ENCODE measurements at places on chromosomes 16 and 17.

- DNase-seq = no peak
These were observed 4.2 kb downstream of the SPG7 start for GRCh38 chr16:89512453-89512852.

GRCh38 chr16:8908810-8909468, 26.8 kb downstream of the LITAFD start:
- no peak for DNase-seq

GRCh38 chr17:77182205-77183172, 41.7 kb downstream of the SEC14L1 start:
- no peak for DNase-seq

DNA sequence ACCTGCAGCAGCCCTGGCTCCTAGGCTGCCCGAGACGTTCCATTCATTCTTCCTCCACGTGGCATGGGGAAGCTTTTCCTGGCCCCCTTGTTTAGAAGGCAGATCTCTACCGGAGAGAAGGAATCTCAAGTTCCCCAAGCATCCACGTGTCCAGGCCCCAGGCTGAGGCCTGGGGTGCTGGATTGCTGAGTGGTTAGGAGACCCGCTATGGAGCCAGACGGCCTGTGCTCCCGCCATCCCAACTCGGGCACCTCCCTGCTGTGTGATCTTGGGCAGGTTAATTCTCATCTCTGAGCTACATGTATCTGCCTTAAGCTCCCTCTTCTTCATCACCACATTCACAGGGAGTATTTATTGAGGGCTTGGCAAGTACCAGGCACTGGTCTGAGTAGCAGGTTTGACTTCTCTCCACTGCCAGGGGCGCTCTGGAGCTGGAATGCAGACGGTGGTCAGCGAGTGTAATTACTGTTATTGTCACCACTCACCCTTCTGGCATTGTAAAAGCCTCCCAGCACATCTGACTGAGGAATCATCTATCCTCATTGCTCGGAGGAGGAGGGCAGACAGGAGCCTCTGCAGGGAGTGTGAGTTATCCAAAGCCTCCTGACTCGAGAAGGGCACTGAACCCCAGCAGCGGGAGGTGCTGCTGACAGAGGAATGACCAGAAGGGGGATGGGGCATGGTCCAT, 1.1 kb upstream of the ADGRG1 start:
- DNase-seq = peak; percentile 60

DNA sequence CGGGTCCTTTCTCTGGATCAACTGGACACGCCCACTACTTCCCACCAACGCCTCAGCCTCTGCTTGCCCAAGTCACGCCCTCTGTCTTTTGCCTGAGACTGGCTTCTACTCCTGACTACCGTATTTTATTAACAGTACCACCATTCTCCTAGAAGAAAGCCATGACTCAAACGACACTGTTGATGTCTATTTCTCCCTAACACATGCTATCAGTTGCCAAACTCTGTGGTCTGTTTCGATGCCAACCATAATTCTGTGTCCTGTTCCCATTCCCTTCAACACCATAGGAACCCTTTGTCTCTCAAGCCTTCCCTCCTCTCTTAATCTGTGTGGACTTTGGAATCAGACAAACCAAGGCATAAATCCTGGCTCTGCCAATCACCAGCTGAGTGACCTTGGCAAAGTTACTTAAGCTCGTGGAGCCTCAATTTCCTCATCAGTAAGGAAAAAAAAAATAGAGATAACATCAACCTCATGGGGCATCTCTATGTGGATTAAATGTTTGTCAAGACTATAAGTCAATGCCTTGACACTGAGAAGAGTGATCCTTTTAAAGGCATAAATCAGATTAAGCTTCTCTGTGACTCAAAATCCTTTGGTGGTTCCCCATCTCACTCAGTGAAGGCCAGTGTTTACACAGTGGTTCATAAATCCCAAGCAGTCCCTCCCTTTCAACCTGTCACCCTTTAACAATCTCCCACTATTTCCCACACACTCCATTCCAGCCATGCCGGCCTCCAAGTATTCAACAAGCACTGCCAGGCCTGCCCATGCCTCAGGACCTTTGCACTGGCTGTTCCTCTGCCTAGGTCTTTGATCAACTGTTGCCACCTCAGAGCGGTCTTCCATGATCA, 45.6 kb downstream of the ERN1 start:
- peak; percentile 72 for DNase-seq

DNA sequence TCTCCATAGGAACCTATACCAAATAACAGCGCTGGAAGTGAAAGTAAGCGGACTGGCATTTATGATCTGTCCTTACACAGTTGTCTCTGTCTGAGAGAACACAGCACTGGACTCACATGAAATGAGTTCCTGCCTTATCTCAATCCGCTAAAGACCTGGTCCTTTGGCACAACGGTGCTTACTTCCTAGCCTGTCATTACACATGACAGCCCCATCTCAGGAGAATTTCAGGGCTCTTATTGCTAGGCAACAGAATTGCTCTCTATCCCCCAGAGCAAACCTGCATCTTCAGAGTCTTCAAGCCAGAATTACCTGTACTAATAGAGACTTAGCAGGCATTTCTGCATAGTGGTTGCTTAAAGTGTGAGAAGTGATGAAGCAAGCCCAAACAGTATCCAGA, 4.3 kb downstream of the KCNJ2 start:
- no peak for DNase-seq

DNA sequence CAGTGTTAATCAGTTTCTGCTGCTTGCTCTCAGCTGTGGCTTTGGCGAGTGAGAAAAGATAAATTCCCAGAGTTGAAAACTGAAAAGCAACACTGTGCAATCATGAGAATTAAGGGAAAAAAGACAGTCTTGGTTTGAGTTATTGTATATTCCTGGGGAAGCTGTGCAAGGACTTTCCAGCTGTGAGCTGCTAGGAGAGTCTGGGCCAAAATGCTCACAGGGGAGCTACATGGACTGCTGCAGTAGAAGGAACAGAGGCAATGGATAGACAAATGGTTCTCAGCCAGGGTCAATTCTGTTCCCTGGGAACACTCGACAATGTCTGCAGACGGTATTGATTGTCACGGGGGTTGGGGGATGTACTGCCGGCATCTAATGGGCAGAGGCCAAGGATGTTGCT, 102.0 kb upstream of the ADAMTS18 start:
- DNase-seq = no peak

- peak; percentile 97 for DNase-seq
These were observed 88.2 kb downstream of the XYLT1 start for GRCh38 chr16:17382514-17382913.

DNA sequence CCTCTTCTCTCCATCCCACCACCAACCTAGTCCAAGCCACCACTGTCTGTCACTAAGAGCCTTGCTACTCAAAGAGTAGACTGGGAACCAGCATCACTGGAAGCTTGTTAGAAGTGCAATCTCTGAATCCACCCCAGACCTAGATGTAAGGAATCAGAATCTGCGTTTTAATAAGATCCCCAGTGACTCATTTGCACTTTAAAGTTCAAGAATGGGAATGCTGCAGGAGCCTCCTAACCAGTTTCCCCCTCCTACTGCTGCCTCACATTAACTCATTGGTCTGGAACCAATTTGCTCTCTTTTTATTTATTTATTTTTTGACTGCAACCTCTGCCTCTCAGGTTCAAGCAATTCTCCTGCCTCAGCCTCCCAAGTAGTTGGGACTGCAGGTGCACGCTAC, 19.8 kb upstream of the LYRM9 start:
- DNase-seq = no peak

DNA sequence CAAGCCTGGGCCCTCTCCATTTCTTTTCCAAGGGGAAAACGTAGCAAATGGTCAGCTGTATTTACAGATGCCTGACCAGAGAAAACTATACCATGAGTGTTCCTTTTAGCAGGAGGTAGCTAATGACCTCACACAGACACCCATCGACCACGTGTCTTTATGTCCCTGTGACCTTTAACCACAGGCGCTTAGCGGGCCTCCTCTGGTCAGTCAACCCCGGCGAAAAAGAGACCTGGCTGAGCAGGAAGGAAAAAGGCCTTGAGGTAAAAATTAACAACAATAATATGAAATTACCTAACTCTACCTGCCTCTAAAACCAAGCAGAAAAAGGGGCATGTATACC, 9.1 kb downstream of the NUDT16L1 start:
- no peak for DNase-seq

GRCh38 chr16:84005391-84005790, 37.2 kb downstream of the SLC38A8 start:
- DNase-seq = no peak

DNA sequence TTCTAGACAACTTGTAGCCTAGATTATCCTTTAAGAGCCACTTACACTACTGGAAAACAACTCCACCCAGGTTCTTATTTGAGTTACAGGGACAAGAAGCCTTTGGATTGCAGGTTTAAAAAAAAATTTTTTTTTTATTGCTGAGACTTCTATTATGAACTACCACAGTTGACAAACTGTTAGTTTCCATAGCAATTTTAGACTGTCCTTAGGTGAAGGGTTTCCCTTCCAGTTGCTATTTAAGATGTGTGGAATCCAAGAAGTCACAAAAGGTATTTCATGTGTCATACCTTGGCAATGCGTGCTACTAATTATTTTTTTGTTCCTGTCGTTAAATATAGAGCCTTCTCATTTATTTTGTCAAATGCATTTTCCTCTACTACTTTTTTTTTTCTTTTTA, 253.2 kb downstream of the PRKCA start:
- no peak for DNase-seq

GRCh38 chr17:64320613-64321553, 57.8 kb upstream of the TEX2 start:
- peak; percentile 88 for DNase-seq

GRCh38 chr17:58377093-58377601, 25.1 kb upstream of the SUPT4H1 start:
- DNase-seq = peak; percentile 37

GRCh38 chr16:13348416-13348815, 447.0 kb downstream of the SHISA9 start:
- no peak for DNase-seq

GRCh38 chr17:57264776-57265175, 8.5 kb downstream of the MSI2 start:
- no peak for DNase-seq

GRCh38 chr17:34644941-34645550, 65.7 kb downstream of the TMEM132E start:
- DNase-seq = no peak

DNA sequence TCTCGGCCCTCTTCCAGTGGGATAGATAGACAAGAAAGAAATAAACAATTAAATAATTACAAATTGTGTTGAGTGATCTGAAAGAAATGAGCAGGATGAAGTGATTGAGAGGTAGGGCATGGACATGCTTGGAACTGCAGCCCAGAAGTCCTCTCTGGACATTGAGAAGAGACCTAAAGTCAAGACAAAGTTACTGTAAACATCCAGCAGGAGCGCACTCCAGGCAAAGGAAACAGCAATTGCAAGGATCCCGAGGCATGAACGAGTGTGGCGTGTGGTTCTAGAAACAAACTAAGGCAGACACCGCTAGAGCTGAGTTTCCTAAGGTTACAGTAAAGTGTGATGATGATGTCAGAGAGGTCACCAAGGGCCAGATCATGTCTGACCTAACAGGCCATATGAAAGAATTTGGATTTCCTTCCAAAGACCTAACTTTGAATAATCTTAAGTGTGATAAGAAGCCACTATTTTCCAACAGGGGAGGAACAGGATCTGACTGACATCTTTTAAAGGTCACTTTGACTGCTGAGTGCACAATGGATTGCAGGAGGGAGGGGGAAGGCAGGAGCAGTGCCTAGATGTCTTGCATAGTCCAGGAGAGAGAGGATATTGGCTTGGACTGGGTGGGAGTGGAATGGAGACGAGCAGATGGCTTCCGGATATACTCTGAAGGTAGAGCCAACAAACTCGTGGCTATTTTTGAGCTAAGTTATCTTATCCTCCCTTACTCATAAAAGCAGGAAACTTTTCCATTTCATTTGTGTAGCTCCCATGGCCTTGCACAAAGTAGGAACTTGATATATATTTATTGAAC, 19.0 kb downstream of the ABCC12 start:
- DNase-seq = no peak

DNA sequence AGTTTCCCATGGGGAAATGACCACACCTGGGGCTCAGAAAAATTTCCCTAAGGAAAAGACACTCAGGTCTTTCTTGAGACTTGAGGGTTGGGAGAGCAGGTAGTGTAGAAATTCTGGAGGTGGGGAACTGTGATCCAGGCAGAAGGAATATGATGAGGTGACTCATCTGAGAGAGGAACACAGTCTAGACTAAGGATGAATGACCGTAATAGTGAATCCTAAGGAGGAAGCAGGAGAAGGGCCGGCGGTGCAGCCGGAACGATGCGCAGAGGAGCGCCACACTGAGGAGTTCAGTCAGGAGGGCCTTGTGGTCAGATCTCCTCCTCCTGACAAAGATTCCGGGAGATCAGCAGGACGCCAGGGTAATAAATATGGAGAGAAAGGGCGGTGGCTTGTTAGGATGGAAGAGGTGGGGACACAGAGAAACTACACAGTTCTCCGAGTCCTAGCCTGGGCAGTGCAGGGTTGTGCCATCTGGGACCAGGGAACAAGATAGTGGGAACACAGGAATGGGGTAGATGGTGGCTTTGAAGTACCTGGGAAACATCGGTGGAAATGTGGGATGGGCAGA, 135.6 kb downstream of the PARN start:
- no peak for DNase-seq

- no peak for DNase-seq
These were observed 2.3 kb downstream of the SLC5A11 start for GRCh38 chr16:24848065-24848464.

- DNase-seq = no peak
These were observed 14.5 kb upstream of the TNFRSF13B start for GRCh38 chr17:16986391-16986790.

- no peak for DNase-seq
These were observed 18.0 kb upstream of the HOXB9 start for GRCh38 chr17:48644159-48644558.

DNA sequence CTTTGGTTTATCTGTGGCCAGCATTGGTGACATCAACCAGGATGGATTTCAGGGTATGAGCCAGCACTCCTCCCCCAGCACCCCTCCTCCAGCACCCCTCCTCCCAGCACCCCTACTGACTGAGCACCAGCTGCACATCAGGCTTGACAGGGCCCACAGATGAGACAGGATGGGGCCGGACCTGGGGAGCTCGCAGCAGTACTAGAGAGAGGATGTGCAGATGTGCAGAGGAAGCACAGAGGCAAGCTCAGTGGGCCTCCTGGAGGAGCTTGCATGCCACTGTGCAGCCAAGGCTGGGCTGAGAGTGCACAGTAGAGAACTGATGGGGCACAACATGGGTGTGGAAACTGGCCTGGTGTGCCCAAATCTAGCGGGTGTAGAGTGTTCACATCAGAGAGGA, 16.2 kb downstream of the ITGA3 start:
- no peak for DNase-seq

GRCh38 chr17:82113941-82114340, 15.9 kb upstream of the FASN start:
- no peak for DNase-seq

GRCh38 chr17:52170963-52171572, 12.6 kb upstream of the CA10 start:
- peak; percentile 29 for DNase-seq

- no peak for DNase-seq
These were observed 357.9 kb upstream of the ZFHX3 start for GRCh38 chr16:73405851-73406250.

- DNase-seq = peak; percentile 90
These were observed 19.8 kb downstream of the COX4I1 start for GRCh38 chr16:85819245-85819644.
